ENCODE measurements at places on chromosomes 11 and 22.

DNA sequence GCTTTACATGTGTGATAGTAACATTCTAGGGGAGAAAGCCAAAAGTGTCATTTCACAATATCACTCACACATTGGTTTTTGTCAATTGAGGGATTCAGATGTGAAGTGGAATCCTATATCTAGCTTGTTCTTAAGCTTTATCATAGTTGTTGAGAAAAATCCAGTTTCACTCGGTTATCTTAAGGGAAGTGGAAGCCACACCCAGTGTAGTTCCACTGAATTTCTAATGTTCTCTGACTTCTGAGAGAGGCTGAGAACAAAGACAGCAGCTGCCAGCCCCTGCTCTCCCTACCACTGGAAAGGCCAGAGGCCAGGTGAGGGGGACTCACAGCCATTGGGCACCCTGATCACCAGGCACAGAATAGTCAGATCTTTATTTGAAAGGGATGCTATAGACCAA lies 53.7 kb downstream of the THAP12 start:
- DNase-seq: no peak

DNA sequence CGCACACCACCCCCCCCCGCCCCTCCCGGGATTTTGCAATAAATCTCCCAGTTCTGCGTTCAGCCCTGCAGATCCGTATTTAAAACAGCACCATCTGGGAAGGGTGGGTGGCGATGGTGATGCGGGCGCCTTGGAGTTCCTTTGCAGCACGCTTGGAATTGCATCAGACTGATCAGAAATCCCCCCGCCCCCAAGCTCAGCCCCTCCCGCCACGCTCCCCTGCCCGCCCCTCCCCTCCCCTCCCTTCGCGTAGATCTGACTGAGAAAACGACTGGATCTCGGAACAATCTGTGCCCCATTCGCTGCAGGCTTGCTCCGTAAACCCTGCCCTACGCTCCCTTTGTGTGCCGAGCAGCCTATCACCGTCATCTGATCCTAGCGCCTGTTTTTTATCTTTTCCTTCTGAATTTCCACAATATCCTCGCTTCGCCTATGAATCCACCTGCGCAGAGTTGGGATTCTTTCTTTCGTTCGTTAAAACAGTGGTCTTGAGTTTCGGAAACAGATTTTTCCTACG lies 18.1 kb upstream of the BDNF start:
- DNase-seq: no peak

GRCh38 chr11:2581151-2581930 lies 118.5 kb downstream of the KCNQ1OT1 start:
- DNase-seq: no peak

DNA sequence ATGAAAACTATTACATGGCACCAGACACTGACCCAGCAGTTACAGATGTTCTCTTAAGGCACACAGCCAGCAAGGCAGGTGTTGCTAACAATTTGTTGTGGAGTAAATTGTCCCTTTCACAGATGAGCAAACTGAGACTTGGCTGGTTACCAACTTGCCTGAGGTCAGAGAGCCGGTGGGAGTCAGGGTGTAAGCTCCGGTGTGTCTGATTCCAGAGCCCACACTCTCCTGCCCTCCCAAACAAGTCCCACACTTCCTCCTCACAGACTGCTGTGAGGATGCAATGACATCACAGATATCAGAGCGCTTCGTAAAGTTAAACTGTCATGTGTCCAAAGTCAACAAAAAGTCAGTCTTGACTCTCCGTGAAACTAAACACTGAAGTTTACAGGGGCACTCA lies 12.5 kb downstream of the GDPD5 start:
- DNase-seq: no peak

- DNase-seq: no peak
Observed at GRCh38 chr11:113695207-113695606, 10.9 kb downstream of the TMPRSS5 start.

GRCh38 chr11:133285359-133285758 lies 246.9 kb downstream of the OPCML start:
- no peak for DNase-seq

DNA sequence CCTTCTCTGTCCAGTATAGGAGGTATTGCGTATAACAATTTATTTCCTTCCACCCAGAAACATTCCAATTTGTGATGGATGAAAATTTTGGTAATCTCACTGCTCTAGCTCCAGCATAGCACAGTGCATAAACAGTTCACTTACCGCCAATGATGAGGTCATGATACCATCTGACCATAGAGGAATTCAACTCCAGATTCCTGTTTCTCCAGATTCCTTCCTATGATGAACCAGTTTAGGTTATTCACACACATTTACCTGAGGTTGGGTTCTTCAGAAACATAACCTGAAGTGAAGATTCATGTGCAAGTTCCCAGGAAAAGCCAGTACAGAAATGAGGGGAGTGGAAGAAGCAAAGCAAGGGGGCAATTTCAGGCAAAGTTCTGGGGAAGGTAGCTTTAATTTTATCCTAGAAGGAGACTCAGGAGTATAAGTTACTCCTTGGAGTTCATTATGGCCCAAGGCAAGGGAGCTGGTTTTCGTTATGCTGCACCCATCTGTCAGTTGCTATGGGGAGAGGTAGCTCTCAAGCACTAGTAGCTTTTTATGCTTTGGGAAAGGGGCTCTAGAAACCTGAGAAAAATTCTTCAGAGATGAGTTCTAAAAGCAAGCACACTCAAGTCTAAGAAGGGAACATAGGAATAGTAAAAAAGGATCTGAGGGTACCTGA lies 121.6 kb downstream of the CASP12 start:
- DNase-seq: no peak

DNA sequence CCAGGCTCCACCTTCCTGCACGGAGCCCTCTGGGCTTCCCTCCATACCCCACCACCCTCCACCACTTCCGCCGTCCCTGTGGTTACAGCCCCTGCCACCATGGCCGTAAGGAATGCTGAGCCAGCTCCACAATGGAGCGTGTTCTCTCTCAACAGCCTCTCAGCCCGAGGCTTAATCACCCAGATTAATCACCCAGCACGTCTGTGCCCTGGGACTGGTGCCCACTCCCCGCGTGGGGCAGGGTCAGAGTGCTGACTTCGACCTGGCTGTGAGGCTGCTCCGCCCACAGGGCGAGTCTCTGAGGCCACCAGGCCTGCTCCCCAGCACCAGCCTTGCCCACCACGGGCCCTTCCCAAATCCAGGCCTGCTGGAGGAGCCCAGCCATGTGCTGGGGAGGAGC lies 4.0 kb upstream of the TH start:
- no peak for DNase-seq

DNA sequence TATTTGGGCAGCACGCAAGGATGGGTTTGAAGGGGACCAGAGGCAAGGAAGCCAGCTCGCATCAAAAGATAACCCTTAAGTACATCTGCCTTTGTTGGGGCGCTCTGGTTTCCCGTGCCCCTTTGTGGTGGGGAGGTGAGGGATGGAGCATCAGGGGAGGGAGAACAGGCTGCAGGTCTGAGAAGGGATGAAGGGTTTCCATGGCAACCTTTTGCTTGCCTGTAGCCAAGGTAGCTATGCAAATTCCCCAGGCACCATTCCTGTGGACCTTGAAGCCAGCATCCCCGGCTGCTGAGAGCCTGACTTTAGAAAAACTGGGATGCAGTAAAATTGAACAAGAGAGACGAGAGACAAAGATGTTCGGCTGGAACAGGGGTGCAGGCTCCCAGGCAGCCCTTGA lies 75.7 kb downstream of the SEZ6L start:
- no peak for DNase-seq

GRCh38 chr11:34654483-34655334 lies 33.8 kb downstream of the EHF start:
- no peak for DNase-seq

- no peak for DNase-seq
Observed at GRCh38 chr22:24716602-24717001, 57.9 kb downstream of the PIWIL3 start.

DNA sequence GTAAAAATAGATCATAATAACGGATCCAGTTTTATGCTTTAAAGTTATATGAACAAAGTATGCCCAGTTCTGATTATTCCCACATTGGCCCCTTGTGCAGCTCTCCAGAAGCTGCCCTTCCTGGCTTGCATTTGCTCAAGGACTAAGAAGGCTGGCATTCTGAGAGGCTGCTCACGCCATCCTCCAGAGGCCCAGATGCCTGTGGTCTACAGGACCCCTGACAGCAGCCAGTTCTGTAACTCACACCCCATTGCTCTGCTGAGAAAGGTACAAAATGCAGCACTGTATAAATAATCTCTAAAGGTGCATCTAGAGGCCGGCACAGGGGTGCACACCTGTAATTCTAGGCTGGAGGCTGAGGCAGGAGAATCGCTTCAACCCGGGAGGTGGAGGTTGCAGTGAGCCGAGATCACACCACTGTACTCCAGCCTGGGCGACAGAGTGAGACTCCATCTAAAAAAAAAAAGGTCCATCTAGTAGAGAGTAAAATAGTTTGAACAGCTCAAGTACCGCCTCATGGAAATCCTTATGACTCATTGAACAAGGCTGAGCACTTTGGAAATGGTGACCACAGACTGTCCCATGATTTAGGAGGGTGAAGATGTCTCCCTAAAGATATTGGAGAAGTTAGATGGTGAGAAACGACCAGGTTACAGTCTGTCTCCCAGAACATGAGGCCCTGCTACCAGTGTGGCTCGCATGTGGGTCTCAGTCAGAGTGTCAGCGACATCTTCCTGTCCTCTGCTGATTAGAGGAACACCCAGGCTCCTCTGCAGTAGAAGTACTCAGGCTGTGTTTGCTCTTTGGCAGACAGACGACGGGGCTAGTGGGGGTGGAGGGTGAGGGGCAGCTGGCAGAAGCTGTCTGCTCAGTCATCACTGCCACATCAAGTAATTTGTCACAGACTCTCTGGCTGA lies 56.3 kb downstream of the KREMEN1 start:
- no peak for DNase-seq

DNA sequence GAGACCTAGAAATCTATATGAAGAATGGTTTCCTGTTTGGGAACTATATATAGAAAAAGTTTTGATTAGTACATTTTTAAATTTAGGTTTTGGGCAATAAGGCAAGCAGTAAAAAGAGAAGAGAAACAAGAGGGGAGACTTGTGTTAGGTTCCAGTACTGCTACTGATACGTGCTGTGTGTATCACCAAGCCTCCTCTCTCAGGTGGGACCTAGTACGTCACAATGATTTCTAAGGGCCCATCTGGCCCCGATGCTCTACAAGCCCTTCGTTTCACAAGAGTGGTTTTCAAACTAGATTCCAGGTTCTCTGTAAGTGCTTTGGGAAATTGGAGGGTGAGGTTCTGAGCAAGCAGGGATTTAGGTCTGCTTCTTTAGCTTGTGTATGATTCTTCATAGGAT lies 39.2 kb downstream of the USP35 start:
- no peak for DNase-seq

Data from stimulated activated CD4-positive, alpha-beta T cell treated with anti-CD3 and anti-CD28 coated beads, Interleukin-12 subunit alpha, Interleukin-12 subunit beta, amount 100 ng/mL, for 24 hours (primary cell).